Stimulated activated naive CD4-positive, alpha-beta T cell (primary cell): ENCODE measurements at places on chromosomes 4 and X.

- no peak for DNase-seq
These were observed 112.5 kb downstream of the MAB21L2 start for GRCh38 chr4:150694438-150694837.

DNA sequence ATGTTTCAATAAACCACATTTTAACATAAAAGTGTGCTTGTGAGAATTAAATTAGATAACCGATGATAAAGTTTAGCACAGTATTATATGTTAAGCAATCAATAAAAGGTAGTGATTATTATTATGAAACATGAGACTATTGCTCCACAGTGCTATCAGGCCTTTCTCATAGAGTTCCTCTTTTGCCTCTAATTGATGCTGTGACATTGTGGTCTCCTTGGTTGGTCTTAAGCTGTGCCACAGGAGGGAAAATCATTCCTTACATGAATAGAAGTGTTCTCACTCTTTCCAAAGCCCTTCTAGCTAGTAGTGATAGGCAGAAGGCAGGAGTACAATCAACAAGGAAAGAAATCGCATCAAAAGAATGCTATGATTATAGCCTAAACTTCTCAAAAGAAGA, 9.2 kb upstream of the PDHA2 start:
- DNase-seq = no peak

DNA sequence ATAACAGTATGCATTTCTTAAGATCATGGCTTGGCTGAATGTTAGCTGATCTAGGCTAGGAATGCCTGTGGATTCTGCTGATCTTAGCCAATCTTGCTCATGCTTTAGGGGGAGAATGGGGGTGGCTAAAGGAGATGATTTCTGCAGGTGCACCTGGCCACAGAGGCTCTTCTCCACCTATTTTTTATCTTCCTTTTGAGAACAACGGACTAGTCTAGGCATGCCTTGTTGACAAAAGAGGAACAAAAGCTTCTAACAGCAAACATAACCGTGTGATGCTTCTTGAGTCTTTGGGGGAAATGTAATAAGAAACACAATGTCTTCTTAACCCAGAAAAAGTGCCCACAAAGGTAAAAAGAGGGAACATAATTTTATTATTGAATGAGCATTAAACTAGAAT, 743.5 kb downstream of the ARAP2 start:
- no peak for DNase-seq

GRCh38 chrX:41695426-41695825, 6.7 kb downstream of the GPR34 start:
- DNase-seq = no peak

DNA sequence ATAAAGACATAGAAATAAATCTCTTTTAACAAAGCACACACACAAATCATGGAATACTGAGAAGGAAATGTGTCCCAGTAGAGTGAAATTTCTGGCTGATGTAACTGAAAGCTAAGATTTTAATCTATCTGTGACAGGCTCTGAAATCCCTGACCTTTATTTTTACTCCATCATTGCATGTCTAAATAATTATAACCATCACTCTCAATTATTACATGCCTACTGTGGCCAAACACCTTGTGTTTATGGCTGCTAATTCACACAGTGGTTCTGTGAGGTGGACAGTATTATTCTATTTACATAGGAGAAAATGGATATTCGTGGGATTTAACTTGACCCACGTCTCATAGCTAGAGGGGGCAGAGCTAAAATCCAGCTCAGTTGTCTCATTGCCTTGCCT, 438.1 kb downstream of the TLL1 start:
- DNase-seq = no peak

- DNase-seq = peak; percentile 22
These were observed 11.8 kb upstream of the HSD17B10 start for GRCh38 chrX:53445977-53446376.
